ENCODE measurements at places on chromosomes 12 and 14. TPM values are rescaled to one million over a fixed set of nuclear protein-coding genes. Genes with fewer than 3 reads are reported as not detected.

The CDH24 gene
- total RNA-seq: 5.1 TPM

DNA sequence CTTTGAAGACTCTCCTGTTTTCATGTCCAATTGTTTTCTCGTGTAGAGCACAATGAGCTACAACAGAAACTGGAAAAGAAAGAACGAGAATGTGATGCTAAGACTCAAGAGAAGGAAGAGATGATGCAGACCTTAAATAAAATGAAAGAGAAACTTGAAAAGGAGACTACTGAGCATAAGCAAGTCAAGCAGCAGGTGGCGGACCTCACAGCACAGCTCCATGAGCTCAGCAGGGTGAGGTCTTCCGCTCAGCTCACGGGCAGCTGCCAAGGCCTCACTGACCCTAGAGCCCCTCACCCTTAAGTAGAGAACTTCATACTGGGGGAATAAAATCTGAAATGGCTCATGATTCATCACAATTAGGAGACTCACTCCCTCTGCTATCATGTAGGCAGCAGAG, 134.7 kb downstream of the GPR135 start:
- DNase-seq: peak; percentile 25

- DNase-seq: no peak
These were observed 26.8 kb downstream of the CCNK start for GRCh38 chr14:99507860-99508640.

DNA sequence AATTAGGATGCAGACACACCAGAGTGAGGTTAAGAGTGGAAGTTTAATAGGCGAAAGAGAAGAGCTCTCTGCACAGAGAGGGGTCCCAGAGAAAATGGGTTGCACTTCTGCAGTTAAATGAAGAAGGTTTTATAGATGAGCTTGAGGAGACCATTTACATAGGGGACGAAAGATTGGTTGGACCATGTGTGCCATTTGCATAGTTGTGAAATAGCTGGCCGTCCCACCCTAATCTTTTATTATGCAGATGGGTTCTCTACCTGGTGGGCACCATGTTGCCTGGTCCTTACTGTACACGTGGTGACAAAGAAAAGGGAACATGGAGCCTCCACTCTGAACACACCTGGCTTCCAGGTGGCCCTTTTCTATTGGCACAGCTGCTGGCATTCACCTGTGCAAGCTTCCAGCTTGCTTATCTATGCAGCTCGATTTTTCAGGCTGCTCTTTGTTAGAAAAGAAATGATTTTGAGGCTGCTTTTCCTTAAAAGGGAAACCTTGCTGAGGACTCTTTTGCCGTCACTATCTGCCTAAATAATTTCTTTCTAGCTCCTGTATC, 67.1 kb upstream of the SRSF5 start:
- no peak for DNase-seq

DNA sequence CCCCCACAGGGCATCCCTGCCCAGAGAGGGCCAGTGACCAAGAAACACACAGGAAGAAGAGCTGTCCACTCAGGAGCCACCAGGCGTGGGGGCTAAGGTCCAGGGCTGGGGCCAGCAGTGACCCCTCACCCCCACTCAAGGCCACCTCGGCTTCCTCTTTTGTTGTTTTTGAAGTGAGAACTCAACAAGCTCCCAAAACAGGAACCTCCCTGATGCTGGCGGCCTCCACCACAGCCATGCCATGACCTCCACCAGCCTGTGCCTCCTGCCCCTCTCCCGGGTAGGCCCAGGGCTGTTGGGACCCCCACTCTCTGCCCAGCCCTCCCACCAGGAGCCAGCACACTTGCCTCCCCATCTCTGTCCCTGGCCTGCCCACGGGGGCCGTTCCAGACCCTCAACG, 7.8 kb downstream of the AKT1 start:
- no peak for DNase-seq

- DNase-seq: no peak
These were observed 1216.4 kb upstream of the USP15 start for GRCh38 chr12:61043838-61044237.

The PNN gene
- 49.4 TPM for total RNA-seq

GRCh38 chr12:88720231-88720630, 140.0 kb upstream of the KITLG start:
- no peak for DNase-seq

The SMCO2 gene
- not detected for total RNA-seq

DNA sequence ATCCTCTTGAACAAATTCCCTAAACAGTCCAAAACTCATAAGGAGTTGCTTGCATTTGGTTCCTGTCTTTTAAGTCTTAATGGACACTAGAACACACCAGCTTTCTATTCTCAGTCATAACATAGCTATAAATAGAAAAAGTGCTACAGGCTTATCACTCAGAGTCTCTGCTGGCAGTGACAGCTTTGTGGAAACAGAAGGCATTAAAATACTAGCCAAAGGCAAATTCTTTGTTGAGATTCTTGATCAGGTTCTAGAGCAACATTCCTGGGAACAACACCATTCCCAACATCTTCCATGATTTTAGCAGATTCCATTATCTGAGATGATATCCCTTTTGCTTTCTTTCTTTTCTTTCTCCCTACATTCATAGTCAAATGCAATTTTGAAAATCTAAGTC, 207.7 kb upstream of the PLEKHG7 start:
- no peak for DNase-seq

GRCh38 chr14:90558983-90559590, 162.3 kb downstream of the CALM1 start:
- no peak for DNase-seq

- no peak for DNase-seq
These were observed 117.9 kb upstream of the MAP1LC3B2 start for GRCh38 chr12:116441292-116441691.

DNA sequence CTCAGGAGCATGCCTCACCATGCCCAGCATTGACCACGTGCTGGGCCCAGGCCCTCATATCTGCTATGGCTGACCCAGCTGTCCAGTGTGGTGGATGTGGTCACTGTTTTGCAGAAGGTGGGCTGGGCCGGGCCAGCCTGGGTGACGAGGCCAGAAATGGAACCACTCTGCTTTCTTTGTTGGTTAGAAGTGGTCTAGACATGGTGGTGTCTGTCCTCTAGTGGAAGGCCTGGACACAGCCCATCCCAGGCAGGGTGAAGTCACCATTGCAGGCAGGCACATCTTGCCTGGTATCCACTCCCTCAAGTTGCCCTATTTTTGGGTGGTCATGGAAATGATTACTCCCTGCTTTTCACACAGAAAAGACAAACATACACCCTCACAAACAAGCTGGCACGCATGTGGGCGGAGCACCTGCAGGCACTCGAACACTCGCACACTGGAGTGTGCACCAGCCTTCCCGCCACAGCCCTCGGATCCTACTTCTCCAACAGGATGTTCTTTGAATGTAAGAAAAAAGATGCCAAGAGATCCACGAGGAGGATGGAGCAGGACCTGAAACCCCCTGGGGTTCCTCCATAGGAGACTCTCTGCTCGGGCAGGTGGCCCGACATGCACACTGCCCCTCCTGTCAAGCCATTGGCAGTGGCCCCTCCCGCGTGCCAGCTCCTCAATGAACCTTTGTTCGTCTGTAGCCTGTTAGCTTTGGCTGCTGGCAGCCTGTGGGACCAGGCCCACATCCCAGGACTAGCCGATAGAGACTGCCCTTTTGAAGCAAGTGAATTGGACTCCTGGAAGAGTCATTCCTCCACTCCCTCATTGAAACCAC, 38.4 kb downstream of the MLXIP start:
- DNase-seq: peak; percentile 73

- no peak for DNase-seq
These were observed 623.6 kb downstream of the AACS start for GRCh38 chr12:125688881-125689280.

DNA sequence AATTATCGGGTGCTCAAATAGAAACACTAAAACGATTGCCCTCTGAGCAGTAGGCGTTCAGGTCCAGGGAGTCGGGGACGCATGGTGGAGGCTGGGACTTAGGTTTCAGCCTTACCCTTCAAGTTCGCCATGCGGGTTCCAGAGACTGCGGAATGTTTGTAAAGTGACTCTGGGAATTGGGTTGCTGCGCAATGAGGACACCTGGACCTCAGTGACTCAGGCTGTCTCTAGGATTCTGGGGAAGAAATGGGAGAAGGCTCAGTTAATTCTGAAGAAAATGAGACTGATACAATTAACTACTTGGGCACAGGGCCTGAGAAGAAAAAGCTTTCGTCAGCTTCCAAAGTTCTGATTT, 1.1 kb downstream of the LGALS3 start:
- no peak for DNase-seq

- DNase-seq: no peak
These were observed 13.5 kb downstream of the PTPN21 start for GRCh38 chr14:88541324-88541723.

The LGR5 gene
- 5.2 TPM for total RNA-seq

GRCh38 chr12:107356937-107357295, 263.6 kb upstream of the CRY1 start:
- DNase-seq: no peak

- peak; percentile 83 for DNase-seq
These were observed at the start of gene PAX9 for GRCh38 chr14:36661506-36662257. PAX9 (plus strand) TSS chr14:36661860; CDS start chr14:36662090, 230 bp downstream.

DNA sequence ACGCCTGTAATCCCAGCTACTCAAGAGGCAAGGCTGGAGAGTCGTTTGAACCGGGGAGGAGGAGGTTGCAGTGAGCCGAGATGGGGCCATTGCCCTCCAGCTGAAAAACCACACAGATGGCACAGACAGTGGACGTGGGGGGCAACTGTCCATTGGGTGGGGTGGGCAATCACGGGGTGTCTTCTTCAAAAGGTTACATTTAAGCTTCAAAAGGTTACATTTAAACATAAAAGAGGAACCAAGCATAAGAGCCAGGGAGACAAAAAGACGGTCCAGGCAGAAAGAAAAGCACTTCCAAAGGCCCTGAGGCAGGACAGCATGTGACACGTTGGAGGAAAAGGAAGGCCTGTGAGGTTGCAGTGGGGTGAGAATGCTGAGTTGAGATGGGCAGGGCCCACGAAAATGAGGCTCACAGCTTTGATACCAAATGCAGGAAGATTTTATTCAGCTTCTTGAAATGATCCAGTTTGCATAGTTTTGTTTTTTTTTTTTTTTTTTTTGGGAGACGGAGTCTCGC, 10.7 kb downstream of the SCARB1 start:
- no peak for DNase-seq

DNA sequence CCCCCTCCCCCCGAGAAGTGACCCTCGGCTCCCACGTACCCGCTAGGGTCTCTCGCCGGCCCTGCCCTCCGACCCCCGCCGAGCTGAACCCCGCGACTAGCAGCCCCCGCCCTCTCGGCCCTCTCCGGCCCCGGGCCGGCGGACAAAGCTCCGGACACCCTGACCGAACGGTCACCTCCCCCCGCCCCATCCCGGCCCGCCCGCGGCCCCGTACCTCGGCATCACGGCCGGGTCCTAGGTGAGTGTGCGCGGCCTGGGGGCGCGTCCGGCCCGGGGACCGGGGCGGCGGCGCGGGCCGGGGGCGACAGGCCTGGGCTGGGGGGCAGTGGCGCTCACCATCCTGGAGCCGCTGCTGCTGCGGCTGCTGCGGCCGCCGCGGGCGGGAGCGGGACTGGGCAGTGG, at the start of gene FIGNL2:
Gene FIGNL2, minus strand, starts transcription at position 393 of the 402 bp plus-strand sequence. CDS start 26,305 bp downstream, outside the sequence.
- no peak for DNase-seq

DNA sequence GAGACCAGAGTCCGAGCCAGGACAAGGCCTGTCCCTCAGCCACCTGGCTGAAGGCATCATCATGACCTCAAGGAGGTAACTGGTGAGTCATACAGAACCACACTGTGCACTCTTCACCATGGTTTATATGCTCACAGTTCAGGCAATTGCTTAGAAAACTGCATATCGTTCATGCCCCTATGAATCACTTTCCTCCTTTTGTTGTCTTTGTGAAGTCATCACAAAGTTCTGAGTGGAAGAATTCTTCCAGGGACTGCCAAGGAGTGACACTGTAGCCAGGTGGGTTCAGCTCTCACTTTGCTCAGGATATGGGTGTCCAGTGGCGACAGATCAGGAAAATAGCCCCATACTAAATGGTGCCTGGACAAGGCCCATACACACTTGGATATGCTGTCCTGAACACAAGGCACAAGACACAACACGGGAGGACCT, 92.5 kb downstream of the DPF3 start:
- DNase-seq: no peak

The CHGA gene
- 343 TPM for total RNA-seq

Measured in left colon (tissue), 2 donors.